Camera-type eye (tissue), 1 donor: ENCODE measurements at places on chromosomes 4 and X. TPM values are rescaled to one million over a fixed set of nuclear protein-coding genes. Genes with fewer than 3 reads are reported as not detected.

The CHRDL1 gene
- total RNA-seq: 36.6 TPM

The FTHL17 gene
- not detected for total RNA-seq

The SGCB gene
- 68.0 TPM for total RNA-seq

The TEX13D gene
- not detected for total RNA-seq

The SAGE1 gene
- total RNA-seq: not detected

The IRAK1 gene
- total RNA-seq: 22.9 TPM

The CDKN2AIP gene
- 34.6 TPM for total RNA-seq

The INTS6L gene
- total RNA-seq: 26.5 TPM

The PASD1 gene
- total RNA-seq: not detected

The TMEM31 gene
- not detected for total RNA-seq

The ODAPH gene
- total RNA-seq: not detected

The LRAT gene
- 7.0 TPM for total RNA-seq

The CPEB2 gene
- 26.9 TPM for total RNA-seq

The MAGEA2 gene
- not detected for total RNA-seq

The TCEAL5 gene
- total RNA-seq: 8.1 TPM

The PIR gene
- 4.3 TPM for total RNA-seq

The STBD1 gene
- total RNA-seq: 6.3 TPM

The BEX5 gene
- 7.7 TPM for total RNA-seq

The GRID2 gene
- 19.8 TPM for total RNA-seq

The NEUROG2 gene
- 8.2 TPM for total RNA-seq

The HSFX1 gene
- total RNA-seq: 3.4 TPM

The GPRIN3 gene
- total RNA-seq: 33.2 TPM

The KCNIP4 gene
- 16.3 TPM for total RNA-seq

The CCNB3 gene
- total RNA-seq: 10.1 TPM

The BEX1 gene
- 94.6 TPM for total RNA-seq

The FAM184B gene
- 20.3 TPM for total RNA-seq

The NR0B1 gene
- not detected for total RNA-seq

The SPANXA1 gene
- total RNA-seq: not detected
